Activated T-helper 1 cell treated with Interleukin-2 at 50 U/mL for 16 hours (primary cell): ENCODE measurements at places on chromosomes 6 and 20.

GRCh38 chr6:21101694-21102093, 491.9 kb upstream of the SOX4 start:
- DNase-seq = no peak

- DNase-seq = no peak
Observed at GRCh38 chr6:141303907-141304306, 828.8 kb upstream of the GJE1 start.

DNA sequence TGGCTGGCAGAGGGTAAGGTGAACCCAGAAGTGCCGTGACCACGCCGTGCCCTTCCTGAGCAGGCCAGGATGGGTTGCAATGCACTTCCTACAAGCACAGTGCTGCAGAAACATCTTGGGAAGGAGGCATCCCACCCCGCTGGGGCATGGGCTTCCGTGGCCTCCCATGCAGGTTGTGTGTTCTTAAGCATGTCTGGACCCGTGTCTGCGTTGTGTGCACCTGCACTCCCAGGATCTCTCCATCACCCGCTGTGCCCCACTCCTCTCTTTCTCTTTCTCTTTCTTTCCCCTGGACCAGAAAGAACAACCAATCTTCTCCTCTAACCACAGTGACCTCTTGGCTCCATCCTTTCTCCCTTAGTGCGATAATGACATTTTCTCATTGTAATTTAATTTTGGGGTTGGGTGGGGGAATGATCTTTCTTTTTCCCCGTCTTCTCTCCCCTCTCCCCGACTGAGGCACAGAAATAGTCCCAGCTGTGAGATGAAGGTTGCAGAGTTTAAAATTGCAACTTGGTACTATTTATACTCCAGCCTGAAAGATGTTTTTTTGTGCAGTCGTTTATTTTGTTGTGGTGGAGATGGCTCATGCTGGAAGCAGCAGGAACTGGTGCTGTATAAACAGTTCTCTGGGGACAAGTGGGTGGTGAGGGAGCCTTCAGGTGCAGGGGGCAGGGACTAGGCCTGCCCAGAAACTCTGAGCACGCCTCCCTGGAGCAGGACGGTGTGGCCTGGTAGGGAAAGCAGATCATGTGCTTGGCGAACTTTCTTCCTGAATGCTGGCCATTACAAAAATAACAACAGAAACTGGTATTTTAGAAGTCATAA, 20.5 kb downstream of the BCAS4 start:
- DNase-seq = no peak

DNA sequence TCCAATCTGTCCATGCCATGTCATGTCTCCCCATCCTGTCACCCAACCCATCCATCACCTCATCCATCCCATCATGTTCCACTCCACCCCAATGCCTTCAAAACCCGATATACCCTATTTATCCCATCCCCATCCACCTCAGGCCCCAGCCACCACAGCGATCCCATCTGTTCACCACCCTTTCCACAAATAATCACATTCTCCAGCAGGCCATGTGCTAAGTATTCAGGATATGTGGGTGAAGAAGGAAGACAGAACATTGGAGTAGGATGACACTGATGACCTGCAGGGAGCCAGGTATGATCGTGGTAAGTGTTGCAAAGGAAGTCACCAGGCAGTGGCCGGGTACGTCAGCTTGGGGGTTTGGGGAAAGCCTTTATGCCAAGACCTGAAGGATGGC, 48.8 kb downstream of the NPEPL1 start:
- DNase-seq = no peak
